ENCODE measurements at places on chromosomes 12 and 14. TPM values are rescaled to one million over a fixed set of nuclear protein-coding genes. Genes with fewer than 3 reads are reported as not detected.

Gene KRT4
- not detected for total RNA-seq

Gene ZNF384
- total RNA-seq = 91.5 TPM

Gene SLC5A8
- not detected for total RNA-seq

Gene NTN4
- not detected for total RNA-seq

Gene SLC39A9
- total RNA-seq = 49.0 TPM

Gene OASL
- total RNA-seq = 10.6 TPM

Gene CPNE8
- total RNA-seq = 4.1 TPM

Gene TEX52
- 0.16 TPM for total RNA-seq

Gene GPR84
- 0.39 TPM for total RNA-seq

Gene LHX5
- total RNA-seq = not detected

Gene KMT2D
- 106 TPM for total RNA-seq

Gene CLEC4E
- total RNA-seq = not detected

Gene STAC3
- total RNA-seq = 9.1 TPM

Gene KLRD1
- total RNA-seq = 0.70 TPM

Gene GOLGA3
- 54.0 TPM for total RNA-seq

Gene CPNE6
- total RNA-seq = not detected

Gene CCDC88C
- 175 TPM for total RNA-seq

Gene ST8SIA1
- total RNA-seq = 0.32 TPM

Gene RPGRIP1
- not detected for total RNA-seq

Gene TEX22
- total RNA-seq = 3.8 TPM

Gene MAP1LC3B2
- 0.50 TPM for total RNA-seq

Gene KERA
- total RNA-seq = not detected

Gene NGB
- not detected for total RNA-seq

Gene MGST1
- 1.2 TPM for total RNA-seq

Gene SAMD15
- total RNA-seq = 0.23 TPM

Gene GPRC5A
- total RNA-seq = not detected

Gene CCDC184
- total RNA-seq = not detected

Gene SPIC
- total RNA-seq = not detected

Gene GPR132
- total RNA-seq = 31.8 TPM

Gene NEUROD4
- total RNA-seq = not detected

Gene MFAP5
- total RNA-seq = not detected

Gene KRT77
- total RNA-seq = not detected

Gene OTX2
- not detected for total RNA-seq

Gene PRIMA1
- total RNA-seq = not detected

Gene SYNDIG1L
- not detected for total RNA-seq

Gene ATP6V1D
- 31.9 TPM for total RNA-seq

Gene KRT78
- not detected for total RNA-seq

Gene ATG14
- total RNA-seq = 5.1 TPM

Gene SGPP1
- total RNA-seq = 19.3 TPM

Gene SMCO3
- not detected for total RNA-seq

Gene OVCH1
- total RNA-seq = not detected

Gene SERPINA12
- not detected for total RNA-seq

Gene RTL1
- total RNA-seq = not detected

Gene TSHR
- total RNA-seq = 1.9 TPM

Gene FANCM
- 17.1 TPM for total RNA-seq

Gene RNFT2
- 9.0 TPM for total RNA-seq

Gene CCDC59
- 45.6 TPM for total RNA-seq

Gene PLEK2
- total RNA-seq = 0.18 TPM

Gene HPD
- not detected for total RNA-seq

Gene TMEM119
- 0.30 TPM for total RNA-seq

Gene MYH7
- not detected for total RNA-seq

Gene ZNF891
- 2.3 TPM for total RNA-seq

Data from T-helper 2 cell treated with Interferon-gamma antibody and Interleukin-4, amounts not matched to agents 100 ng/mL and 5 ng/mL, for 36 hours (primary cell).